ENCODE measurements at places on chromosomes 2 and 18.

DNA sequence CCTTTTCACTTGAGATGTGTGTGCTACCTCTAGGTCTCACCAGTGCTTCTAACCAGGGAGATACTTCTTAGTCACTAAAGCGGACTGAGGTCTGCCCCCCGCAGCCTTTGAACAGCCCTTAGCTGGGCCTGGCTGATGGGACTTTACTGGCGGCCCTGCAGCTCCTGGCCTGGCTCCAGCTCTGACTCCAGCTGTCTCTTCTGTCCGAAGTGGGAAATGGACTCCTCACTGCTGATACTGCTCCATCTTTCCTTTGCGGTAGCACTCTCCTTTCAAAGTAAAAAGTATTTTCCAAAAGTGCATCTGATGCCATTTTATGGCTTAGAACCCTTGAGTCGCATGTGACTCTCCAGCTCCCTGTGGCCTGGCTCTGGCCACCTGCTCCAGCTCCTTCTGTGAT, 64.5 kb downstream of the ATP9B start:
- DNase-seq = no peak

GRCh38 chr2:66324909-66325528, 109.9 kb upstream of the MEIS1 start:
- no peak for DNase-seq

GRCh38 chr2:1800716-1801388, 56.5 kb upstream of the PXDN start:
- DNase-seq = no peak

GRCh38 chr2:48519593-48519992, 10.4 kb upstream of the STON1 start:
- DNase-seq = no peak

DNA sequence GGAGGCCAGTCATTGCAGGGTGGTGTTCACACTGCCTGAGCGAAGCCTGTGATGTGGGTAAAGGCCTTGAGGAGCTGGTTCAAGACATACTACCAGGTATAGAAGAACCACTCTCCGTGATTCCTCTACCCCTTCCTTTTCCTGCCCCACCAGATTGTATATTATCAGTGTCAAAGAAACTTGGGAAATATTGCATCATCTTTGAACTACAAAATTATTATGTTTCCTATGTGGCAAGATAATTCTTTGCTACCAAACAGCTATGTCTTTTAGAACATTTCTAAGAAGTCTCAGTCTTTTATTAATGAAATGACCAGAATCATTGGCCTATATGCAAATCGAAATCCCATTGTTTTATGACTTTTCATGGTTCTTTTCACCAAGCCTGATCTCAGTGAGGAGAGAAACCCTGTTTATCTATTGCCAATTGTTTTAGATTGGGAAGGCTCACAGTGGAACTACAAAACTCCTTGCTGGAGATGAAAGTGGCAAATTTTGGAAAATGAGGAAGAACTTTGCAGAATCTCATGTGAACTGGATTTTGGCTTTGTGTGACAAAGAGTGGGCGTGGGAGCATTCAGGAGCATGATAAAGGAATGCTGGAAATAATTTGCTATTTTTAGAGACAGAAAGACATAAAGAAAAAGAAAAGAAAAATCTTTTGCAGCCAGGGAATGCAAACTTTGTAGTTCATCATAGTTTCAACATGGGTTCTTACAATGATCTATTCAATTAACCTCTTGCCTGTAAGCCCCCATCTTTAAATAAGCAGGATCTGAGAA, 286.9 kb downstream of the INSIG2 start:
- DNase-seq = no peak

Measured in hematopoietic multipotent progenitor cell treated with erythropoietin and hydrocortisone succinate and interleukin-3 and kit ligand, for 17 days (in vitro differentiated cells).